ENCODE measurements at places on chromosomes 16 and 17.

GRCh38 chr17:75734674-75735294 lies 13.5 kb downstream of the ITGB4 start:
- DNase-seq: no peak

- no peak for DNase-seq
Measured at GRCh38 chr17:56121191-56122051, 31.9 kb upstream of the ANKFN1 start.

GRCh38 chr17:46974086-46974485 lies 5.0 kb downstream of the RPRML start:
- DNase-seq: no peak

DNA sequence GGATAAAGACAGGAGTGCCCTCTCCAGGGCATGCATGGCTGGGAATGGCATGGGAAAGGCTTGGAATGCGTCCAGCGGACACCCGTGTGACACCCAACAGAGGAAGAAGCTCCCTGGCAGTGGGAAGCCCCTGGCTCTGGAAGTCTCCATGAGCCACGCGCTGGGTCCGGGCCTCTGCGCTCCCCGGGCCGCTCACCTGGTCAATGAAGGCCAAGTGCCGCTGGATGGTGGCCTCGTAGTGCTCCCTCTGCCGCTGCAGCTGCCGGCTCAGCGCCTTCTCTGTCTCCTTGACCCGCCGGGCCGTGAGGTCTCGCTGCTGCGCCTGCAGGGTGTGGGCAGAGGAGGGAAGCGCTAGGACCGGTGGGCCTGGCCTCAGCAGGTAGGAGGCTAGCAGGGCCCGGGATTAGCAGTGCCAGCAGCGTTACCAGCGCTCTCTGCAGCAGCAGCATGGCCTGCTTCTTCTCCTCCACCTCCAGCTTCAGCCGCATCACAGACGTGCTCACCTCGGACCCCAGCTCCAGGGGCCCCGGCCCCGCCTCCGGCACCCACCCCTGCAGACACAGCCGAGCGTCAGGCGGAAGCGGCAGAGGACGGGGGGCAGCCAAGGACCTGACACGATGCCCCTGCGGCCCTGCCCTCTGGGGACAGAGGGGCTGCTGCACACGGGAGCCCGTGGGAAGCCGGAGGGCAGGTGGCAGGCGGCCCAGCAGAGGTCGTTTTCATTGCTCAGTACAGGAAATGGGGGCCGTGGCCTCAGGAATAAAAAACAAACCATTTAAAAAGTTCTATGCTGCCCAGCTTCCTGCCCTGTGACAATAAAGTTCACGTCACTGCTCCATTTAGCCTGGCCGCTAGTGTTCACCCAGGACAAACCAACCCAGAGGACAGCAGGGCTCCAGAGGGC lies 26.0 kb downstream of the CEP131 start:
- DNase-seq: no peak

DNA sequence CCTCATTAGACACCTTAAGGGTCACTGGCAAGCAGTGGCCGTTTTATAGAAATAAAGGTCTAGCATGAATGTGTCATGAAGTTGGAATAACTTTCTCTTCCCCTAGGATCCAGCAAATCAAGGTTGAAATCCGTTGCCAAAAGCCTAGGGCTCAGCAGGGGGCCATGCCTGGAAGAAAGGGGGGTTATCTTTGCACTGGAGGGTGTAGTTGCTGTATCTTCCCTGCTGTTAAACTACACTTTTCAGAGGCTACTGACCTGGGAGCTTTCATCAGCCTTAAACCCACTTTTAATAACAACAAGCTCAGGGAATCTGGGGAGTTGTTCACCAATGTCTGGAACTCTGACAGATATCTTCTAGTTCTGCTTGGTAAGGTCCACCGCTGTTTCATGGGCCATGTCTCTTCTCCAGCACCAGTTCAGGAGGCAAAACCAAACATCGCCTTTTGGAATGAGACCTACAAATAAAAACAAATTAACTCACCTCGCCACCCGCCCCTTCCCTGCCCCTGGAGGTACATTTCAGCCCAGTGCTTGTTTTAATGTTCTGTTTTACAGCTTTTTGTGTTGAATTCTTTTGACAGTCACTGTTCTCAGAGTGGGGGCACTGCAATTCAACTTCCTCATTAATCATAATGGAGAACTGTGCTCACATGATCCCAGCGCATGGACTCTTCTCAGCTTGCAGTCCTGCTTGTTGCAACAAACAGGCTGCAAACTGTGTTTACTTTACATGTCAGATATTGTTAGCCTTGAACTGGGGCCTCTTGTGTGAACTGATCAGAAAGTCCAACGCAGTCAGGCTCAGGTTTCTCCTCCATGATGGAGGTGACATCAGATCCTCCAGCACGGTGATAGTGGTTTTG lies 508.7 kb downstream of the KCNJ2 start:
- DNase-seq: no peak

GRCh38 chr17:2929881-2930533 lies 133.4 kb downstream of the OR1D5 start:
- no peak for DNase-seq

GRCh38 chr17:35087731-35088355 lies 24.3 kb upstream of the RFFL start:
- DNase-seq: no peak

GRCh38 chr17:77601054-77601979 lies 357.2 kb upstream of the TNRC6C start:
- no peak for DNase-seq

- no peak for DNase-seq
Measured at GRCh38 chr16:14202697-14203096, 131.6 kb downstream of the MRTFB start.

- DNase-seq: no peak
Measured at GRCh38 chr16:47664653-47665325, 203.7 kb downstream of the PHKB start.

GRCh38 chr17:37360632-37361031 lies 15.2 kb upstream of the C17orf78 start:
- no peak for DNase-seq

DNA sequence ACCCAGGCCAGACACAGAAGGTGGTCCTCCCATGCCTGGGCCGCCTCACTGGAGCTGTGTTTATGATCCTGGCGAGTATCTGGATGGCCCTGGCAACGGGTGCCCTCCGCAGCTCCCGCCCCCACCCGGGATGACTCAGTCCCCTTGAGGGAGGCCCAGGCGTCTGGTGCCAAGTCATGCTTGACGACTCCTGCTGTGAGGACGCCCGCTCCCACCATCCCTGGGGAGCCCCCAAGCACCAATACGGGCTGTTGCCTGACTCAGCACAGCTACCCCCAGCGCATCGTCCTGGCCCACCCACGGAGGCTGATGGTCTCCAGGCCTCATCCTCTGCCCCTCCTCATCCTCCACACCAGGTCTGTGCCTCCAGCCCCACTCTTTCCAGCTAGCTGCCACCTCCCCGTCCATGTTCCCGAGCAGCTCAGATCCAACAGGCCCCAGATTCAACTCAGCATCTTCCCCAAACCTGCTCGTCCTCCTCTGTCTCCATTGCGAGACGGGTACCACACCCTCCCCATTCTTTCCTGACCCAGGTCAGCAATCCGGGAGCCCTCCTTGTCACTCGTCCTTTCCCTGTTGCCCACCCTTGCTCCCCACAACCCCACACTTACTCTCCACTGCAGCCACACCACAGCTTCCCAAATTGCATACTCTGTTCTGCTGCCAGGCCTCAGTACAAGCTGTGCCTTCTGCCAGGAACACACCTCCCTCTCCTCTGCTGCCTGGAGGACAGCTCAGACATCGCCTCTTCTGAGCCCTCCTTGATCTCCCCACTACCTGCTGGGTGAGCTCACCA lies 2.6 kb downstream of the CAMKK1 start:
- no peak for DNase-seq

DNA sequence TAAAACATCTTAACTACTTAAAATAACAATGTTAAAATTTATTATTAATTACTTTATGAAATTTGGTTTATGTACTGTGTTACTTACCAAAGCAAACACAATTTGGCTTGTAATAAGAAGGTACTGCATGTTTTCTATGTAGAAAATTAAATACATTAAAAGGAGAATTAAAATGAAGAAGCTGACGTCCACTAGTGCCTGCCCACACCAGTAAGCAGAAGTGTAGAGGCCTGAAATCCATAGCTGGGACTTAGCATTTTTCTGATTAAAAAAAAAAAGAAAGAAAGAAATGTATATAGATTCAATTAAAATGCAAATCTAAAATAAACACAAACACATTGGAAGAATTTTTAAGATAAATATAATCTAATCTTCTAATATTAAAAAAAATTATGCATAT lies 35.8 kb upstream of the ABCA9 start:
- DNase-seq: no peak

DNA sequence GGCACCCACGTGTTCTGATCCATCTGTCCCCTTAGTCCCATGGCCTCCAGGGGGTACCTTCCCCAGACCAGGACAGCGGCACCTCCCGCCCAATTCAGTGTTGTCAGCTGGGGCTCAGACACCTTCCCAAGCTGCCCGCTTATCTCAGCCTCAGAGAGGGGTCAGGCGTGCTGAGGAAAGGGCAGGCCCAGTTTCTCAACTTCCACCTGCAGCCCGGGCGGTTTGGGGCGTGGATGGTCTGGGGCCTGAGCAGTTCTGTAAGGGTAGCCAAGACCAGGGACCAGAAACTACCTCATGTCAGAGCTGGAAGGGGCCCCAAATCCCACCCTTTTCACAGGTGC lies 5.1 kb downstream of the PLCD3 start:
- DNase-seq: no peak

- peak; percentile 86 for DNase-seq
Measured at GRCh38 chr17:72407336-72407909, 286.6 kb downstream of the SOX9 start.

DNA sequence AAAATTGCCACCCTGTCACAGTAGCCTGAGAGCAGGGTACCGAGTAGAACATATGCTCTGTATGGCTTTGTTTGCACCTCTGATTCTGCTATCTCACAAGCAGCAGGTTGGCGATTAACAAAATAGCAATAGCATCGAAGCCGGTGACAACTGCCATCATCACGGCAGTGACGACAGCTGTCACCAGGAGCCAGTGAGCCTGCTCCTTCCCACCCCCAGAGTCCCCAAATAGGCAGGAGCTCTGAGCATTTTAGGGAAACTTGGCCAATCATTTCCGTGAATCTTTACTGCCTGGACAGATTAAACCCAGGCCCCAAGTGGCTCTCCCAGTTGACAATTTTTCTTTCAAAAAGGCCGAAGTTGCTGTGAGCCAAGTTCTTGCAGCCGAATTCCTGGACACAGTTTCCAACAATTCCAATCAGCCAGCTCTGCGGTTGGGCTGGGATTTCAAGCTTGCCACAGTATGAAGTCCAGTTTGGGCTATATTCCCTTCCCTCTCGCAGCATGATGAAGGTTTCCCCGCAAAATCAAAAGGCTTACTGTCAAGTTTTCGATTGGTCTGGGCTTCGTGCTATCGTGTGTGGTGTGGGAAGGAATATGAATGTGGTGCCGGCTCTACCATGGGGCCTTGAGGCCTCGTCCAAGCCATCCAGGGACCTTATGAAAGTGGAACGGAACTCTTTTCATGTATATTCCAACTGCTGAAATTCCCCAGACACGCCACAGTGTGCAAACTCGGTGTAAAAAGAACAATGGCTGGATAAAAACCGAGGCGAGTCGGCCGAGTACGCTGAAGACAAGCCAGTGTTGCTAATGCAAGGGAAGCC lies 186.6 kb downstream of the C16orf78 start:
- no peak for DNase-seq
